ENCODE measurements at places on chromosomes 12 and 14. TPM values are rescaled to one million over a fixed set of nuclear protein-coding genes. Genes with fewer than 3 reads are reported as not detected.

The FAM90A1 gene
- total RNA-seq = 0.48 TPM

DNA sequence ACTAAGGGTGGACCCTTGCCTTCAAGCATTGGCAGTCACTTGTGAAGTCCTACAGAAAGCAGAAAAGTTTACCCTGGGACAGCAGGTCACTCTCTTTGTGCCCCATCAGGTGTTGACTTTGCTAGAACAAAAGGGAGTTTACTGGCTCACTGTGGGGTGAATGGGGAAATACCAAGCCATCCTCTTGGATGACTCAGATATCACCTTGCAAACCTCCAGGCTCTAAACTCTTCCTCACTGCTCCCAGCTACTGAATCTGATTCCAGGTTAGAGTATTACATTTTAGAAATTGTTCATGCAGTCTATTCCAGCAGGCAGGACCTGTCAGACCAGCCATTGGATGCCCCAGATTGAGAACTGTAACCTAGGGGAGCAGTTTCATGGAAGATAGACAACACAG is 7.3 kb upstream of the EDDM3B start:
- no peak for DNase-seq

DNA sequence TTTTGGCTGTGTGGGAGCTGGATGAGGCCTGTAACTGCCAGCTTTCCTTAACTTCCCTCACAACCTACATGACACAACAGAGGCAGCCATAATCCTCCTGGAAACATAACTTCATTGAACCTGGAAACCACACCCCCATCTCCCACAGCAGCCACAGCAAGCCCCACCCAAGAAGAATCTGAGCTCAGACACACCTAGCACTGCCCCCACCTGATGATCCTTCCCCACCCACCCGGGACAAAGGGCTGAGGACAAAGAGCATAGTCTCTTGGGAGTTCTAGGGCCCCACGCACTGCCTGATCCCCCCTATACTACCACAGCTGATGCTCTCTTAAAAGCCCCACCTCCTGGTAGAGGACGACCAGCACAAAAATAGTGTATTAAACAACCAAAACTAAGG is 29.6 kb upstream of the TSPAN8 start:
- DNase-seq = no peak

The RPGRIP1 gene
- 0.80 TPM for total RNA-seq

DNA sequence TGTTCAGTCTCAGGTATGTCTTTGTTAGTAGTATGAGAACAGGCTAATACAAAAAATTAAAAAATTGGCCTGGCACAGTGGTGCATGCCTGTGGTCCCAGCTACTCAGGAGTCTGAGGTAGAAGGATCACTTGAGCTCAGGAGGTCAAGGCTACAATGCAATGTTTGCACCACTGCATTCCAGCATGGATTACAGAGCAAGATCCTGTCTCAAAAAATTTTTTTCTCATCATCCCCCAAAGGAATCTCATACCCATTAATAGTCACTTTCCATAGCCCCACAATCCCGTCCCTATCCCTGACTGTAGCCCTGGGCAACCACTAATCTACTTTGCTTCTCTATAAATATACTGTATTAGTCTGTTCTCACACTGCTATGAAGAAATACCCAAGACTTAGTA is 57.8 kb downstream of the TTC8 start:
- DNase-seq = no peak

The LRRC23 gene
- total RNA-seq = 4.2 TPM

The C12orf42 gene
- total RNA-seq = not detected

GRCh38 chr12:85807730-85808129 is 28.5 kb downstream of the RASSF9 start:
- no peak for DNase-seq

GRCh38 chr14:89371585-89372511 is 45.2 kb downstream of the FOXN3 start:
- DNase-seq = no peak

The DHRS2 gene
- not detected for total RNA-seq

GRCh38 chr12:122081697-122082221 is 3.2 kb downstream of the MLXIP start:
- DNase-seq = no peak

DNA sequence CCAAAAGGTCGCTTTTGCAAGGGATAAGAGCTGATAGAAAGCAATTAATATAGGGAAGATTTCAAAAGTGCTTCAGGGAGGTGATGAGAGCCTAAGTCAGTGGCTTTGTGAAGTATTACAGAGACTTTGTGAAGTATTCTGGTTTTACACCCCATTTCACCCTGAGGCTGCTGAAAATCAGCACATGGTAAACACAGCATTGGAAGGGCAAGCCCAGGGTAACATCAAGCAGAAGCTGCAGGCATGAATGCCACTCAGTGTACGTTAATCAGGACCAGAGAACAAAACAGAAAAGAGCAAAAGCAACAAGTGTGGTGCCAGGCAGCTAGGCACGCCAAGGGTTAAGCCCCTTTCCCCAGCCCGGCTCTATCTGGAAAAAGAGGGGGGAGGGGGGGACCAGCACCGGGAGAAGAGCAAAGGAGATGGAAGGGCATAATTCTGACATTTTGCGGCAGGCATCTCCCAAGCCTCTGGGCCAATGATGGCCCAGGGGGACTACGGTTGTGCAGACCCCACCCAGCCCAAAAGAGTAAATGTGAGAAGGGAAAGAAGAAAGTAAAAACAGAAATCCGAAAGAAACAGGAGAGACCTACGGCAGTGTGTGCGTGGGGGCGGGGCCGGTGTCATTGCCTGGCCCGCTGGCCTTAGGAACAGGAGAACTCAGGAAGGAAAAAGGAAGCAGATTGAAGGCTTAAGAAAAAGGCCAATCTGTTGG is 58.9 kb downstream of the DHRS2 start:
- DNase-seq = no peak

- DNase-seq = no peak
These were observed 192.6 kb downstream of the CHST11 start for GRCh38 chr12:104649217-104649824.

The SRRM4 gene
- not detected for total RNA-seq

The MAP1LC3B2 gene
- total RNA-seq = 1.1 TPM

DNA sequence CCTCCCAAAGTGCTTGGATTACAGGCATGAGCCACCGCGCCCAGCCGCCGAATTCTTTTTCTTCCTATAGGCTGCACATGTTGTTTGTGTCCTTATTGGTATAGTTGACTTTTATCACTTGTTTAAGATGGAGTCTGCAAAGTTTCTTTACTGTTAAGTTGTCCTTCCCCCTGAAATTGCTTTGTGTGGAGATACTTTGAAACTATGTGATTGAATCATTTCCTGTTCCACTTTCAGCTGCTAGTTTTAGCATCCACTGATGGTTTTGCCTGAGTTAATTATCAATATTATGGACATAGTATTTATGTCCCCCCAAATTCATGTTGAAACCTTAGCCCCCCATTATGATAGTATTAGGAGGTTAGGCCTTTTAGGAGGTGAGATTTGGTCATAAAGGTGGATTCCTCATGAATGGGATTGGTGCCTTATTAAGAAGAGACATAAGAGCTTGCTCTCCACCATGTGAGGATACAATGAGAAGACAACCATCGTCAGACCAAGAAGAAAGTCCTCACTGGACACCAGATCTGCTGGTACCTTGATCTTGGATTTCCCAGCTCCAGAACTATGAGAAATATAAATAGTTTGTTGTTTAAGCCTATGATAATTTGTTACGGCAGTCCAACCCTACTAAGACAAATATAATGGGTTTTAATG is 34.9 kb downstream of the PPHLN1 start:
- no peak for DNase-seq

DNA sequence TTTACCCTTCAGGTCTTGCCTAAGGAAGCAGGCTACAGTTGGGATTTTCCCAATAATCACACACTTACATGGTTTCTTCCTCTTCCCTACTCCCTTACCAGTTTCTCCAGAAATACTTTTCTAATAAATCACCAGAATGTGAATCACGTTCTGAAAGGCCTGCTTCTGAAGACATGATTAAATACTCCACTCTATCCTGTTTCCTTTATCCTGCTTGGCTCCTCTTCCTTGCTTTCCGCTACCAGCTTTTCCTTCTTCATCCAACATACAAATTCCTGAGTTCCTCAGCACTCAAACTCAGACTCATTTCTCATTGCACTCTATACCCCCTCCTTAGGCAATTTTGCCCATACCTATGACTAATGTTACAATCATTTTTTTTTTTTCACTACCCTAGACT is 118.3 kb downstream of the MGAT4C start:
- no peak for DNase-seq

DNA sequence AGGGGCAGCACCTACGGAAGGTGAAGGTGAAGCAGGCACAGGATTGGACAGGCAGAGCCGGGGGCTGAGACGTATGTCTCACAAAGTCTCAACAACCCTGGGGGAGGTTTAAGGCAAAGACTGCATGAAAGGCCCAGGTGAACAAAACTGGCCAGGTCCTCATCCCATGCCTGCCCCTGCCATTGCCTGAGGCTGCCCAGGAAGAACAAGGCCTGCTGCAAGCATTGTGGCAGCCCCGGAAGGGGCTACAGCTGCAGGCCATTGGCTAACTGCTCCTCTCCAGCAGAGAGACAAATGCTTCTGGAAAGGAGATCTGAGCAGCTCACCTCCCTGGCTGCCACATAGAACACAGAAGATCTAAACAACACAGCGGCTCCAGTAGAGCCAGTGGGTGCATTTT is 20.4 kb upstream of the TMEM179 start:
- no peak for DNase-seq

- DNase-seq = no peak
These were observed 72.0 kb upstream of the RESF1 start for GRCh38 chr12:31887109-31887811.

DNA sequence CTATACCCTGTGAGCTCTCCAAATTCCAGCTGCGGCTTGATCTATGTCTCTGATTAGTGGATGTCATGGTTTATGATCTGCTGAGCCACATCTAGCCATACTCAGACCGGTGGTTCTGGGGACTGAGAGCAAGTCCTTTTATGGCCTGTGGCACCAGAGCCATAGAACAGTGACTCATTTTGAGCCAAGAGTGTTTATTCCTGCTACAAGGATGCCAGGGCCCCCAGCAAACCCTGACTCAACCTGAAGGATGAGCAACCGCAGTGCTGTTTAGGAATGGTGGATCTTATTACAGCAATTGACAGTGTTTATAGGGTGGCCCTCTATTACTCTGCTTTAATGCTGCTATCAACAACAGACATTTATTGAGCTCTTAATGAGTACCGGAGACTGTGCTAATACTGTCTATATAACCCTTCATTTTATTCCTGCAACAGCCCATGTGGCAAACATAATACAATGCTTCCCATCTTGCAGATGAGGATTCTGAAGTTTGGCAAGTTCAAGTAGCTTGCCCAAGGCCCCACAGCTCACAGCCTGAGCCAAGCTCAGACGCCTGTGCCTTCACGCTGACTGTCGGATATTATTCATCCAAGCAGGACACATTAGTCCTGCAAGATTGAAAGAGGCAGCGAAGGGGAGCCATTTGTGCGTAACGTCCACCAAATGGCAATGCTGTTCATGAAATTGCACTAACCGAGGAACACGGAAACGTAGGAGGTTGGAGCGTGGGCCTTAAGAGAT is 273.6 kb upstream of the PWP1 start:
- DNase-seq = no peak

DNA sequence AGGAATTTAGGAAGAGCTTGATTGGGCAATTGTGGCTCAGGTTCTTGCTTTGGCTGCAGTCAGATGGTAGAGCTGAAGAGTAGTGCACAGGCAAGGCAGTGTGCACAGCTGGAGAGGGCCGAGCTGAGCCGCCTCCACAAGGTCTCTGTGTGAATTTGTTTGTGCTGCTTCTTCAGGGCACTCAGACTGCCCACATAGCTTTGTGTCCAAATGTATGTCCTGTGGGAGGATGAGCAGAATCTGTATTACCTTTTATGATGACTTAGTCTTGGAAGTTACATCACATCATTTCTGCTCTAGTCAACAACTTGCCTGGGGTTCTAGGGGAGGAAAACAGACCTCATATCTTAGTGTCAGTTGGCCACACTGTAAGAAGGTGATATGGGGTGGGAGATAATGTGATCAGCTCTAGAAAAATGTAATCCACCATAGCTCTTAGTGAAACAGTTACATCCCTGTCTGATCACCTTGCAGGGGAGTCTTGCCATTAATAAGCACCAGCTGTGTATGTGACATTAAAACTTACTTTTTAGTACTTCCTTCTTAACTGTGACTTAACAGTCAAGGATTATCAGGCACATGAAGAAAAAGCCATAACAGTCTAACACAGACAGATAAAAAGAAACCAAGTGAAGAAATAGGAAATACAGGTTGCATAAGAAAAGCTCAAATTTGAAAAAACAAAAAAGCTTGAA is 53.4 kb downstream of the RCOR1 start:
- DNase-seq = no peak

GRCh38 chr12:120230974-120231315 is 30.0 kb upstream of the RPLP0 start:
- DNase-seq = no peak

GRCh38 chr14:74568380-74568649 is 43.7 kb downstream of the LTBP2 start:
- DNase-seq = no peak

GRCh38 chr14:96053600-96054381 is 14.6 kb downstream of the C14orf132 start:
- DNase-seq = peak; percentile 84

DNA sequence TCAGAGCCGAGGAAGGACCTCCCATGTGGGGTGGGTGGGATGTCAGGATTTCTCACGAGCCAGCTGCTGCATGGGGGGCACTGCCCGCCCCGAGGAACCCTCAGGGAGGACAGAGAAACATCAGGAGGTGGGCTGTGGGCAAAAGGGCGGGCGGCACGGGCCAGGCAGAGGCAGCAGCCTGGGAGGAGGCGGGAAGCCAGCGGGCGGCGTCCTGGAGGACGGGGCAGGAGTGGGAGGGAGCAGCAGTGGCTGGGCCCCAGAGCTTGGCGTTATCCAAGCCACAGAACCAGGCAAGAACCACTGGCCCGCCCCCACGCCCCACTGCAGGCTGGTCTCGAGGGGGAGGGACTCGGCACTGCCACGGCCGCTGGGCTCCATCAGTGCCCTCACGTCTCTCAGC is 2.4 kb downstream of the C14orf180 start:
- DNase-seq = no peak

- no peak for DNase-seq
These were observed 750.5 kb upstream of the TMEM132C start for GRCh38 chr12:127516467-127516866.

The PROX2 gene
- total RNA-seq = not detected

The CMKLR1 gene
- 26.0 TPM for total RNA-seq

- no peak for DNase-seq
These were observed 105.6 kb upstream of the FRMD6 start for GRCh38 chr14:51546099-51546498.

Data from mesenteric fat pad (tissue), 1 donor.